ENCODE measurements at places on chromosomes 13 and 19. TPM values are rescaled to one million over a fixed set of nuclear protein-coding genes. Genes with fewer than 3 reads are reported as not detected.

GRCh38 chr19:20860339-20860738 is 62.7 kb upstream of the ZNF85 start:
- DNase-seq: no peak

DNA sequence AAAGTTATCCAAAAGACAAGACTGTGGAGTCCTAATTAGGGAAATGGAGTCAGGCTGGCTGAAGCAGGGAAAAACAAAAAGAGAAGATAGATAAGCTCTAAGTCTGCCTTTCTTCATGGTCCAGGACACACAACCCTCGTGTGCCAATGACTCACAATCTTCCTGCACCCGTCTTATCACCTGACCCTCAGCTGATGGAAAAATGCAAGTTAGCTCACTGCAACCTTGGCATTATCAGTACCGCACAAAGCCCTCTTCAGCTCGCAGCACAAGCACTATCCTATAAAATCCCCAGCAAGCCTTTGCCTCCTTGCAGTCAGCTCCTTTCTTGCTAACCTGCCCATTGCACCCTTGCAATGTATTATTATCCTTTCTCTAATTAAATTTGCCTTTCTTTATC is 4.3 kb downstream of the OR7A5 start:
- no peak for DNase-seq

DNA sequence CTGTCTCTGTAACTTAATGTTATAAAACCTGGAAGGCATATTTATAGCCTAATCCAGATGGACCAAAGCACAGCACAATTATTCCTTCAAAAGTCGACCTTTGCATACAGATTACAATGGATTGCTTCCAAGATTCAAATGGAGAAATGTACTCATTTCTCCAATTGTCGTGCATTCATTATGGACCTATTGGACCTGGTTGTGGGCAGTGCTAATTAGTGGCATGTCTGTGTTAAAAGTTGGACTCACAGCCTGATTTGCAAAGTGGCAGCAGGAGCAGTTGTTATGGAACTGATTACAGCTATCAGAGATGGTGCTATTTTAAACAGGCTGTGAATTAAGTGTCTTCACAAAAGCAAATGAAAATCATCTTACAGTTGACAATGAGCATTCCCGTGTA is 1529.3 kb upstream of the SLC10A2 start:
- no peak for DNase-seq

GRCh38 chr19:1954532-1954933 is 13.6 kb downstream of the CSNK1G2 start:
- no peak for DNase-seq

DNA sequence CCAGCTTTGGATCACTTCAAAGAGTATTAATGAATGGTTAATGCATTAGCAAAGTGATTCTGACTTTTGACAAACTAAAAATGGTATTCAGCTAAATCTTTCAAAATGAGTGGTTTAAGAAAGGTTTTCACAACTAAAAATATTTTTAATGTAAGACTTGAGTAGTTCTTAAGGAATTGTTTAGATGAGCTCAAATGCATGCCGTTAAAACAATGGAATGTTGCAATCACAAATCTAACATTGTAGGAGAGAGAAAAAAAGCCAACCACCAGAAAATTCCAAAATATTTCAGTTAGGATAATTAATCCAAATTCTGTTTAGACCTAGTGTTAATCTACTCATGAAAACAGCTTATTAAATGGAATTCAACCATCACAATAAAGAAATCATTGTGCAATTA is 1044.8 kb upstream of the SLC10A2 start:
- no peak for DNase-seq

DNA sequence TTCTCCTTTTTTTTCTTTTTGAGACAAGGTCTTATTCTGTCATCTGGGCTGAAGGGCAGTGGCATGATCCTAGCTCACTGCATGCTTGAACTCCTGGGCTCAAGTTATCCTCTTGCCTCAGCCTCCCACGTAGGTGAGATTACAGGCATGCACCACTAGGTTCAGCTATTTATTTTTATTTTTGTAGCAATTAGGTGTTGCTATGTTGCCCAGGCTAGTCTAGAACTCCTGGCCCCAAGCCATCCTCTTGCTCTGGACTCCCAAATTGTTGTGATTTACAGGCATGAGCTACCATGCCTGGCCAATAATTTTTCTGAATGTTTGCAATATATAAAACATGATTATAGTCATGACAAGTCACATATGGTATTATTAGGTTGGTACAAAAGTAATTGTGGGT is 161.1 kb upstream of the ATXN8OS start:
- no peak for DNase-seq

GRCh38 chr19:38388349-38389100 is at the start of gene SPRED3:
Gene SPRED3, plus strand, starts transcription at chr19:38388697. Its CDS starts 1,606 bp downstream, at chr19:38390303.
- no peak for DNase-seq

GRCh38 chr13:51603716-51604115 is 19.5 kb downstream of the WDFY2 start:
- DNase-seq: no peak

- DNase-seq: no peak
Measured at GRCh38 chr13:25064396-25064795, 31.5 kb upstream of the PABPC3 start.

DNA sequence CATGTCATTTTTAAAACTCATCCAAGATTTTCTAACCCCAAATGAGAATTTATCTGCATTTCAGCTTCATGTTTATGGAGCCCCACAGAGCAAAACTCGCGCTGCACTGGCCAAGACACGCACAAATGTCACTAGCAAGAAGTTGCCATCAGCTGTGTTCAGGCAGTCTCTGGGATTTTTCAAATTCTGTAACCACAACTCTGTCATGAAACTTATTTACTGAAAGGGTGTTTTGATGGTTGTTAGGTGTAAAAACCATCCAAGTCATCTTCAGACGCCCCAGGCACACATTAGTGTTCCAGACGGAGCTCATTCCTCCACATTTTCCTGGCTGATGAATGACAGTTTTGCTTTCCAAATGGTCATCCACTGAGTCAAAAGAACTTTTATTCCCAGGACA is 63.4 kb downstream of the SLC7A1 start:
- no peak for DNase-seq

DNA sequence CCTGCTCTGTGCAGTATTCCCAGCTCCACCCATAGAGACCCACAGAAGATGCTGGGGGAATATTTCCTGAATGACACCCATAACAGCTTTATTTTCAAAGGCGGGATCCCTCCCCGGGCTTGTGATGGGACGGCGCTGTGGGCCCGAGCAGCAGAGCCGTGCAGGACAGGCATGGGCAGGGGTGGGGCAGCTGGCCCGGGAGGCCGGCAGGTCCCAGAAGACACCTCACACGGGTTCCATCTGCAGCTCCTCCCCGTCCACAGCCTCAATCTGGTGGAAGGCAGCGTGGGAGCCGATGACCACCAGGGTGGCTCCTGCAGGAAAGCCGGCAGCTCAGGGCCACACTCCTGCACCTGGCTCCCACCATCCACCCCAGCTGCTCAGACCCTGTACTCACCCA is 2.5 kb downstream of the RABAC1 start:
- DNase-seq: no peak

GRCh38 chr13:75329723-75330122 is 152.2 kb downstream of the TBC1D4 start:
- no peak for DNase-seq

DNA sequence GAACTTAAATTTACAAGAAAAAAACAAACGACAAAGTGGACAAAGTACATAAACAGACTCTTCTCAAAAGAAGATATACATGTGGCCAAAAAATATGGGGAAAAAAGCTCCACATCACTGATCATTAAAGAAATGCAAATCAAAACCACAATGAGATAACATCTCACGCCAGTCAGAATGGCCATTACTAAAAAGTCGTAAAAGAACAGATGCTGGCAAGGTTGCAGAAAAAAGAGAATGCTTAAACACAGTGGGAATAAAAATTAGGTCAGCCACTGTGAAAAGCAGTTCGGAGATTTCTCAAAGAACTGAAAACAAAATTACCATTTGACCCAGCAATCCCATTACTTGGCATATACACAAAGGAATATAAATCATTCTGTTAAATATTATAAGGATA is 132.7 kb downstream of the UGGT2 start:
- no peak for DNase-seq

DNA sequence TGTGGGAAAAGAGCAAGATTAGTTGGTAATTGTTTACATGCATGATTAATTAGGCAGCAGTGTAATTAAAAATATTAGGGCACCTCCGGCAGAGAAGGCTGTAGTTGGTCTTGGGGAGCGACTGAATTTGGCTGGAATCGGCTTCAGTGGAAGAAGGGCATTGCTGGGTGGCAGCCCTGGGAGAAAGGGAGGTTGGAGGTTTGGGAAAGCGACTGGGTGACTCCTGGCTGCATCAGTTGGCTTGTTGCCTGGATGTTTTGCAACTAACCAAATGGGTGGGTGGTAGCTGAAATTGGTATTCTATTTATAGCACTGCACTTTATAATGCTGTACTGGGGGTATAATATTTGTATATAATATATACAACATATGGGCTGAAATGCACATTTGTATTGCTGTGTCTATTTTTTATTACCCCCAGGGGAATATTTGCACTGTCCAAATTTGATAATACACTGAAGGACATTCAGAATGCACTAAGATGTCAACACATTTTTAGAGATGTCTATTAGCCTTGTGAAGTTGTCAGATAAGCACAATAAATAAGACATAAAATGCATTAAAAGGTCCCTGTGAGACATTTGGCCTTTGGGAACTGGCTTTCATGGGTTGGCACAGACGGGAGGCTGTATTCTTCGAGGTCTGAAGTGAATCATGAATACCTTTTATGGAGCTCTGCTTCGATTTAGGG is 1.7 kb downstream of the B3GLCT start:
- DNase-seq: no peak

DNA sequence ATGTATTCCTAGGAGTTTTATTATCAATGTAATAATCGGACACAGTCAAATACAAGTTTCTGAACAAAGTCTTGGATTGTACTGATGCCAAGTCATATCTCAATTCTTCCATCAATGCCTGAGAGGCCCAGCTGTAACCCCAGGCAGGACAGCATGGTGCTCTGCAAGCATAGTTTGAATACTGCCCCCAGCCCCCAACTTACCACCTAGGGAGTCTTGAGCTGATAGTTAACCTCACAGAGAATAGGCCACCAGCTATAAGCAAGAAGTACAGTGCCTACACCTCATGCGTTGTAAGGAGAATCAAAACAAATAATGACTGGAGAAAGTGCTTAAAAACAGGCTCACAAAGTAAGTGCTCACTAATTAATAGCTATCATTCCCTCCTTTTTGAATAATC is 2.7 kb downstream of the PROSER1 start:
- no peak for DNase-seq

DNA sequence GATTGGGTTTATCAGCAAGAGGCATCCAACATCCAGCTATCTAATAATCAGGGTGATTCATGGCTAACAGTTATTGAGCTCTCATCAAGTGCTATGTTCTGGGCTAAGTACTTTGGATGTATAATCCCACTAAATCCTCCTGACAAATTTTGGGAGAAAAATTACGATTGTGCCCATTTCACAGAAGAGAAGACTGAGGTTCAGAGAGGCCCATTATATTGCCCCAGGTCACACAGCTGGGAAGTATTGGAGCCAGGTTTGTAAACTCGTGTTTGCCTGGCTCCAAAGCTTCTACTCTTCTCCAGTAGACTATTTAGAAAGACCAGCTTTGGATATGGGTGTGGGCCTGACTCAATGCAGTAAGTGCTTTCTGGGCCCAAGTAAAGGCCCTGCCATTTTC is 20.9 kb upstream of the CALM3 start:
- DNase-seq: no peak

DNA sequence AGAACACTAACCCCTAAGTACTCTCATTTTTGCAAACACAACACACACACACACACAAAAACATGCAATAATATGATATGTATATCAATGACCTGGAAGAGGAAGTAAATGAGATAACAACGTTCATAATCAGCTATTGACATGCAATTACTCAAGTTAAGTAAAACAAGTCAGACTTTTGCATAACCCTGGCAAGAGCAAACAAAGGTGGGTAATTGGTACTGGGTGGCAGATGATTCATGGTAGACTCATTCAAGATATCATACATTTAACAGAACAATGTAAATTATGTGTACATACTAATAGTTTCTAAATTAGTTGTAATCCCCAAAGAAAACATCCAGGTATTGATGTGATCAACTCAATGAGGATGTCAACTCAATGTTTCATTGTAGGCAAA is 508.8 kb downstream of the DACH1 start:
- DNase-seq: no peak

- DNase-seq: no peak
Measured at GRCh38 chr19:6773323-6773931, 919 bp downstream of the VAV1 start.

DNA sequence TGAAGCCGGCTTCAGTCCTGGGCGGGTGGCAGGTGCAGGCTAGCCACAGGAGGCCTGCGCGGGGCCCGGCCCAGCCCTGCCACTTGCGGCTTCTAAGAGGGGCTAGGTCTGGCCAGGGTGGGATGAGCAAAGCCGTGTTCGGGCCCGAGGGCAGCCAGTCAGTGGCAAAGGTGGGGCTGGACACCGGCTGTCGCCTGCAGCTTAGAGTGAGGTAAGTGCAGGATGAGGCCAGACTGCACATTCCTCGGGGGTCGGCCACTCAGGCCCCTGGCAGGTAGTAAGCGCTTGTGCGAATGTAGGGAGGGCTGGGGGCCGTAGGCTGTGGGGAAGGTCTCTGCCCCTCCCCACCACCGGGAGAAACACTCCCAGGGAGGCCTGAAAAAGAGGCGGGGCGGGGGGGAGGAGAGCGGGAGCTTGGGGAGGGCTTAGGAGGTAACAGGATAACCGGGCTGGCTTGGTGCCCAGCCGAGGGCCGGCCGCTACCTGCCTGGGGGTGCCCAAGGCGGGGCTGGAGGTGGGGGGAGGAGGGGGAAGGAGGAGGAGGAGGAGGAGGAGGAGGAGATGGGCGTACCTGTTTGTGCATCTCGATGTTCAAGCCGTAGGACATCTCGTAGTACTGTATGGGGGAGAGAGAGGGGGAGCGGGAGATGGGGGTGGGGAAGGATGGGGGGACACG is 6.4 kb downstream of the TLE5 start:
- DNase-seq: no peak

DNA sequence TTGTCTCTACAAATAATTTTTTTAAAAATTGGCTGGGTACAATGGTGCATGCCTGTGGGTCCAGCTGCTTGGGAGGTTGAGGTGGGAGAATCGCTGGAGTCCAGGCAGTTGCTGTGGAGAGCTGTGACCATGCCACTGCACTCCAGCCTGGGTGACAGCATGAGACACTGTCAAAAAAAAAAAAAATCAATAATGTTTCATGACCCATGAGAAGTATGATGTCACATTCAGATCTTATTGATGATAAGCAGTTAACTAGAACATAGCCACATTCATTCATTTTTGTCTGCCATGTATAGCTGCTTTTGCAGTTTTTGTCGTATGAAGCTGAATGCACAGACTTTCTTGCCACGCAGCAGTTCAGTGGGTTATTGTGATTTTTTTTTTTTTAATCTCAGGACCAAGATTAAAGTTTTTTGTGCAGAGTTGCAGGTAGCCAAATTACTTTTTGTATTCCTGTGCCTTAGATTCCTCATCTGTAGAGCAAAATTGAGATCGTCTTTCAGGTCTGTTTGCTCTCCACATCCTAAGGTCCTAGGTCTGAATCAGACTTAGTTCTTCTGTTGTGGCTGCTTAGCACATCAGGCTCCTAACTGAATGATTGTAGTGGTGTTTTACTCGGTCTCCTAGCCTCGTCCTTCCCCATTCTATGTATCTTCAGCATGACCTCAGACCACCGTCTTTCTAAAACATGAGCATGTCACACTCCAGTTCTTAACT is 145.2 kb downstream of the GGACT start:
- DNase-seq: no peak

GRCh38 chr13:85541476-85541875 is 257.7 kb downstream of the SLITRK6 start:
- DNase-seq: no peak

Gene APOC4
- polyA plus RNA-seq: not detected

Gene ZNF569
- polyA plus RNA-seq: 10.1 TPM

Gene SCEL
- not detected for polyA plus RNA-seq

Gene ZNF575
- polyA plus RNA-seq: 3.4 TPM
